ENCODE measurements at places on chromosomes 5 and 9.

GRCh38 chr9:131704141-131704983 is 35.5 kb downstream of the RAPGEF1 start:
- DNase-seq = no peak

GRCh38 chr5:135511761-135512575 is 23.8 kb downstream of the NEUROG1 start:
- DNase-seq = no peak

GRCh38 chr9:120289098-120289497 is 290.9 kb downstream of the CDK5RAP2 start:
- no peak for DNase-seq

- DNase-seq = peak; percentile 32
Observed at GRCh38 chr5:147628058-147628895, 118.4 kb upstream of the DPYSL3 start.

- DNase-seq = no peak
Observed at GRCh38 chr5:119484884-119485283, 32.6 kb downstream of the HSD17B4 start.

- peak; percentile 75 for DNase-seq
Observed at GRCh38 chr5:181160152-181160754, 12.9 kb downstream of the OR2V2 start.

DNA sequence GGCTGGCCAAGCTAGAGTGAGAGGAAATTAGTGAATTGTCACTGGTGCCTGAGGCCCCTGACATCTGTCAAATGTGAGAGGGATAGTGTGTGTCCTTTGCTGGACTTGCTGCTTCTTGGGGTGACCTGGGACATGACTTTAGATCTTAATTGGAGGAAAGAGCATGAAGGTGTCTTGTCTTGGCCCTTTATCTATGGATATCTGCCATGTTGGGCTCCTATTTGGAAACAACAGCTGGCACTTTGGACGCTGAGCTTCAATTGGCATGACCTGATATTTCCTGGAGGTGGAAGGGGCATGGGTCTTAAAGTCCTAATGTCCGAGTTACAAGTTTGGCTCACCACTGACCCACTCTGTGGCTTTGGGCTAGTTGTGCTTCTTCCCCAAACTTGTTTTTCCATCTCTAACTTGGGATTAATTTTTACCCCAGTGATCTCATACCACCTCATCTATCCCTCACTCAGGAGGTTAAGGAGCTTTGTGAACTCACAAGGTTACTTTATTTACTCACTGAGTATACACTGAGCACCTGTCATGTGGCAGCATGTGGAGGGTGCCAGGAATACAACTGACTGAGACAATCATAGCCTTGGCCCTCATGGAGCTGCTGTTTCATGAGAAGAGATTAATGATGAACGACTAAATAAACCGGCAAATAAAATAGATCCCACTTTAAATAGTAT is 30.1 kb upstream of the CXCL14 start:
- no peak for DNase-seq

DNA sequence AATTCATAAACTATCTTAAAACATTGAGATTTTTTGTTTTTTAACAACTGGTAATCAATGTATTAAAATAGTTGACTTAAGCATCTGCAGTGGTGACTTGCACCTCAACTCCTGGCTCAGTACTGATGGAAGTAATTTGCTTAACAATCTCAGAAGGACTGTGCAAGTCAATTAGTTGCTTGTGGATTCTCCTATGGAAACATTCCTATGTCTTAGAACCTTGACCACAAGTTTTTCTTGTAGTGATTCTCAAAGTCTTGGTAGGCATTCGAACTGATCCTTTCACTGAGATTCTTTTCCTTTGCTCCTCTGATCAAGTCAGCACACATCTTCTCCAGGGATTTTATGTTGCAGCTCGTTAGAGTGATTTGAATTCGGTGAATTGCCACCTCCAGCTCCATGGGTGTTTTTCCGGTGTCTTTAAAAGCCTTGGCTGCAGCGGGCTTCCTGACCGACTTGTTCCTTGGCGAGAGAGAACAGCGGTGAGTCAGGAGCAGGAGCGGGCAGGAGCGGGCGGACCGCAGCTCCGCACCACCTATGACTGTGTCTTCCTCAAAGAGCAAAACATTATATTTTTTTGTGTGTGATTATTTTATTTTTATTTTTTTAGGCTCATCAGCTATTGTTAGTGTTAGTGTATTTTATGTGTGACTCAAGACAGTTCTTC is 21.1 kb downstream of the HMGXB3 start:
- no peak for DNase-seq

- no peak for DNase-seq
Observed at GRCh38 chr5:177495243-177496060, 2.0 kb downstream of the PDLIM7 start.

DNA sequence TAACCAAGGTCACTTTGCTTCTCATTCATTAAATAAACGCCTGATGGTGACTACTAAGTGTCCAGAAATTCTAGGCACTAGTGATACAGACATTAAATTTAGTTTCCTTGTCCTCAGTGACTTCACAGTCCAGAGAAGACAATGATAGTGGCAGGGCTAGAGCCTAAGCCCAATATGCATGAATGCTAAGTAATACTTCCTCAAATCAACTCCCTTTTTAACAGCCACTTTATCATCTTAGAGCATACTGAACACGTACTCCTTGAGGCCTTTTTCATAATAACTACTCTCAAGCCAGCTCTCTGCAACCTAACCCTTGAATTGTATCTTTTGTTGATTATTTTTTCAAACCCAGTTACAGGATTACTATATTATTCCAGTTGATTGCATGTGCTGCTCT is 74.1 kb downstream of the STX17 start:
- DNase-seq = no peak

GRCh38 chr5:159777049-159777660 is 139.1 kb upstream of the ADRA1B start:
- no peak for DNase-seq

- no peak for DNase-seq
Observed at GRCh38 chr9:26296910-26297572, 595.6 kb downstream of the CAAP1 start.

GRCh38 chr5:9523090-9523823 is 22.6 kb downstream of the SEMA5A start:
- DNase-seq = no peak

DNA sequence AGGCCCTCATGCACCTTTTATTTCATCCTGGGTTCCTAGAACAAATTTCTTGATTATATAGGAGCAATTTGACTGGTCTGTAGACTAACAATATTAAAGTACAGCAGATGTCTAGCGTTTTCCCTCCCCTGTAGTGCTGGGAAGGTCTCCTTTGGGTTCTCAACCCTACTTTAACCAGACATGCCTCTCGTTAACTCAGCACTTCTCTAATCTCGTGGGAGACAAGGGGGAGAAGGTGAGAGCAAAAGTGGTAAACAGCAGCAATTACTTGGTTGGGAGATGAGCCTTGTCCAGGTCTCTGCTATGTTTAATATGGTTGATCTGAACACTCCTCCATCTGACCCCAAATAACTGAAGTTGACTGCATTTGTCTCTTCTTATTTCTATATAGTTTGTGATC is 22.0 kb downstream of the CETN3 start:
- DNase-seq = no peak

Data from activated CD4-positive, alpha-beta T cell treated with anti-CD3 and anti-CD28 coated beads, Interleukin-2, amount 50 U/mL, for 24 hours (primary cell).